ENCODE measurements at places on chromosomes 1 and 21. TPM values are rescaled to one million over a fixed set of nuclear protein-coding genes. Genes with fewer than 3 reads are reported as not detected.

TRAF3IP3 gene
- polyA plus RNA-seq = 0.44 TPM

C1QTNF12 gene
- 1.4 TPM for polyA plus RNA-seq

NBPF10 gene
- 0.12 TPM for polyA plus RNA-seq

MIXL1 gene
- not detected for polyA plus RNA-seq

INSRR gene
- polyA plus RNA-seq = 0.42 TPM

SPRR1B gene
- not detected for polyA plus RNA-seq

HIVEP3 gene
- polyA plus RNA-seq = 5.4 TPM

PTGER3 gene
- polyA plus RNA-seq = 0.08 TPM

SPTA1 gene
- polyA plus RNA-seq = not detected

ECM1 gene
- polyA plus RNA-seq = 7.3 TPM

ALG14 gene
- 4.0 TPM for polyA plus RNA-seq

LCE1B gene
- polyA plus RNA-seq = not detected

PTPRC gene
- polyA plus RNA-seq = 0.76 TPM

CYYR1 gene
- polyA plus RNA-seq = 3.0 TPM

NHLH1 gene
- polyA plus RNA-seq = 1.0 TPM

LAPTM5 gene
- 35.0 TPM for polyA plus RNA-seq

LRRC39 gene
- not detected for polyA plus RNA-seq

LRRC71 gene
- polyA plus RNA-seq = not detected

CLCA4 gene
- polyA plus RNA-seq = 0.54 TPM

CD101 gene
- polyA plus RNA-seq = 1.7 TPM

SPAG17 gene
- polyA plus RNA-seq = not detected

HCRTR1 gene
- polyA plus RNA-seq = not detected

KRTAP13-2 gene
- not detected for polyA plus RNA-seq

NGF gene
- polyA plus RNA-seq = 1.4 TPM

MYOG gene
- polyA plus RNA-seq = not detected

SAMD13 gene
- 0.49 TPM for polyA plus RNA-seq
